ENCODE measurements at places on chromosomes 1 and 21. TPM values are rescaled to one million over a fixed set of nuclear protein-coding genes. Genes with fewer than 3 reads are reported as not detected.
A peak's percentile ranks its signal among the peaks of the same experiment; 100 is the strongest.

DNA sequence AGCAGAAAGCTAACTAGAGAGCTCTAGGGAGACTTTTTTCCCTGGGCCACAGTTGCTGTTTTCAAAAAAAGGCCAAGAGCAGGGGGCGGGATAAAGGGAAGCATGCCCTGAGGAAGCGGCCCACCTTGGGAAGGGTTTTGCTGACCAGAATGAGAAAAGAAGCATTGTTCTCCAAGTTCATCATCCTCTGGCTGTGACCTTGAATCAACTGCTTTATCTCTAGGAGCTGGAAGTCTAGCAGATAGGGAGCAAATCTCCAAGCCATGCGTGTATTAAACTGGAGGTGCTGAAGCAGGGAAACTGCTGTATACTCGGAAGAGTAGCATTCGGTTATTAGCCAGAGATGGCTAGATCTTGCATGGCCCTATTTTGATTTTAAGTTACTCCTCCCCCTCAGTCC, 64.8 kb downstream of the ATP2B4 start:
- no peaks in the 10 kb centered on the region for H3K27me3 ChIP-seq
- no peaks in the 10 kb centered on the region for H3K36me3 ChIP-seq
- no peak overlapping the region for H3K27ac ChIP-seq
- H3K4me3 ChIP-seq = no peak overlapping the region
- DNase-seq = no peak

DNA sequence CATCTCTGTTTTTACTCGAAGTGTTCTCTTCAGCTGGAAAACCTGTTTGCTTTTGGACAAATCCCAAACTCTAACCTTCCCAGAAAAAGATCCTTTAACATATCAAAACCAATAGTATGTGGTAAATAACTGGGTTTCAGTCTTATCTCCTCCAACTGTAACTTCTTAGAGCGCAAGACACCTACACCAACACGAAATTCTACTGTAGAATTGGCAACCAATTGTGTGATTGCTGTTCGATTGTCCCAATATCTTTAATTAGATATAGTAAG, 5.8 kb upstream of the MPZL1 start:
- H3K36me3 ChIP-seq = no peaks in the 10 kb centered on the region
- peaks cover under 1% of the 10 kb centered on the region for H3K4me1 ChIP-seq
- H3K4me3 ChIP-seq = peak overlapping the region; percentile 99
- DNase-seq = no peak

DNA sequence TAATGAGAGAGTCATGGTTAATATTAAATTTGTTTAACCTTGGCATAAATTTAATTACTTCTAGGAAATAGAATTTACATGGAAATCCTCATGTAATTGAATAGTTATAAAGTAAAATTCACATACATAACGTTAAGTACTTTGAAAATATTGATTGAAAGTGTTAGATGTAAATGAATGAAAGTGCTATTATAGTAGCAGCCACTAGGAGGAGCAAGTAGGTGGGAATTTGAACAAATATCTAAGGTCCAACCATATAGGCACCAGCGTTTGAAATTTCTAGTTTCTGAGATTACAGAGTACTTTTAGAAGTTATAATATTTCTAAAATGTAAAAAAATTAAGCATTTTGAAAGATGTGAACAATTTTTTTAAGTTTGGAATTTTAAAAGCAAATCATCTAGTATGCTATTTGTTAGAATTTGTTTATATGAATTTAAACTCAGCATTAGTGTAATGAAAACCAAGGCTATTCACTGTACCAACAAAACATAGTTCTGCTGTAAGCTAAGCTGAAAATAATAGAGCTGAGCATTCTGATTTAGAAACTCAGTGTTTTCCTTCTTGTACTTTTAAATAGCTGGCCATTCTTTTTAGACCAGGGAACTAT, 3.3 kb downstream of the B3GALT2 start:
- no peak overlapping the region for H3K4me3 ChIP-seq
- no peaks in the 10 kb centered on the region for H3K27me3 ChIP-seq
- peak; percentile 50 for DNase-seq
- H3K4me1 ChIP-seq = peaks cover 19% of the 10 kb centered on the region
- no peak overlapping the region for H3K27ac ChIP-seq

DNA sequence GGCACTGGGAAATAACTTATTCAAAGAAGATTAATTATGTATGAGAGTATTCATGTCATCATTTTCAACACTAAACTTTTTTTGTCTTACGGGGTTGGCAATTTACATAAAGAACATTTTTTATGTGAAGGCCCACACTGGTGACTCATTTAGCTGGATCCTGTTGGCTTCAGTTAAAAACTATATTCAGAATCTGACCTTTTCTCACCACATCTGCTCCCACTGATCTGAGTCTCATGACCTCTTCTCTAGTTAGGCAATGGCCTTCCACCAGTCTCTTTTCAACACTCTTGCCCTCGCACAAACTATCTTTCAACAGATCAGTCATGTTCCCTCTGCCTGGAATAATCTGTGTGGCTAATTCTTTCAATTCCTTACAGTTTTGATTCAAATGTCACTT, 53.4 kb downstream of the TMPRSS15 start:
- H3K27me3 ChIP-seq = no peaks in the 10 kb centered on the region
- H3K4me3 ChIP-seq = no peak overlapping the region
- H3K36me3 ChIP-seq = no peaks in the 10 kb centered on the region
- H3K4me1 ChIP-seq = no peaks in the 10 kb centered on the region
- no peak overlapping the region for H3K27ac ChIP-seq
- DNase-seq = no peak

GRCh38 chr1:149843431-149844041, 55.8 kb upstream of the BOLA1 start:
- H3K36me3 ChIP-seq = no peaks in the 10 kb centered on the region
- H3K4me3 ChIP-seq = peak overlapping the region; percentile 96
- H3K4me1 ChIP-seq = peaks cover 42% of the 10 kb centered on the region
- DNase-seq = peak; percentile 31

DNA sequence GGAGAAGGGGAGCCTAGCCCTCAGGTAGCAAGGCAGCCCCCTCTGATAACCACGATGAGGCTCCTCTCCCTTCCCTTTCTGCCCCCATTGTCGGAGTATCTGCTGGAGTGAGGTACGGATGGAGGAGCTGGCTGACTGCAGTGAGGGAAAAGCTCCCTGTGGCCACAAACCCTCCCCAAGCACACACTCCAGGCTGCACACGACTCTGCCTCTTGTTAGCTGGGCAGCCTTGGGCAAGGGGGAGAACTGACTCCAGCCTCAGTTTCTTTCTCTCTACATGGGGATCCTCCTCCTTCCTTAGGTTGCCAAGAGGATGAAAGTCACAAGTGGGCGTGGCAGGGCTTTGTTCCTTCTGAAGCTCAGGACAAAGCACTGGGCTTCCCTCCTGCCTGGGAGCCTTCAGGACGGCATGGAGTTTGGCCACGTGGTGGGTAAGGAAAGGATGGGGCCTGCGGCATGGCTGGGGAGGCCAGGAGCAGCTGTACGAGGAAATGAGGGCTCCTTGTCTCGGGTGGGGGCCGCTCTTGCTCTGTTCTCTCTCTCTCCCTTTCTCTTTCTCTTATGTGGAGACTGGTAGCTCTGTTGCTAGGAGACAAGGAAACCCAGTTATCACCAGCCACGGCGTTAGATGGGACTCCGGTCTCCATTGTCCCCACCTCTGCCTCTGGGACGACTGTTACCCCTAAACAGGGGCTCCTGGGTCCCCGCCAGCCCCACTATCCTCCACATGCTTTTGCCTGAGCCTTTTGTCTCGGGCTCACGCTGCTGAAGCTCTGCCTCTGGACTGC, 39.7 kb downstream of the LRP8 start:
- H3K27ac ChIP-seq = peak overlapping the region; percentile 96
- peak; percentile 95 for DNase-seq
- no peaks in the 10 kb centered on the region for H3K36me3 ChIP-seq

GRCh38 chr1:173717238-173717637, 2.5 kb downstream of the KLHL20 start:
- no peaks in the 10 kb centered on the region for H3K36me3 ChIP-seq
- H3K27ac ChIP-seq = no peak overlapping the region
- peaks cover 10% of the 10 kb centered on the region for H3K4me1 ChIP-seq
- no peak overlapping the region for H3K4me3 ChIP-seq
- peaks cover 12% of the 10 kb centered on the region for H3K27me3 ChIP-seq
- DNase-seq = no peak

DNA sequence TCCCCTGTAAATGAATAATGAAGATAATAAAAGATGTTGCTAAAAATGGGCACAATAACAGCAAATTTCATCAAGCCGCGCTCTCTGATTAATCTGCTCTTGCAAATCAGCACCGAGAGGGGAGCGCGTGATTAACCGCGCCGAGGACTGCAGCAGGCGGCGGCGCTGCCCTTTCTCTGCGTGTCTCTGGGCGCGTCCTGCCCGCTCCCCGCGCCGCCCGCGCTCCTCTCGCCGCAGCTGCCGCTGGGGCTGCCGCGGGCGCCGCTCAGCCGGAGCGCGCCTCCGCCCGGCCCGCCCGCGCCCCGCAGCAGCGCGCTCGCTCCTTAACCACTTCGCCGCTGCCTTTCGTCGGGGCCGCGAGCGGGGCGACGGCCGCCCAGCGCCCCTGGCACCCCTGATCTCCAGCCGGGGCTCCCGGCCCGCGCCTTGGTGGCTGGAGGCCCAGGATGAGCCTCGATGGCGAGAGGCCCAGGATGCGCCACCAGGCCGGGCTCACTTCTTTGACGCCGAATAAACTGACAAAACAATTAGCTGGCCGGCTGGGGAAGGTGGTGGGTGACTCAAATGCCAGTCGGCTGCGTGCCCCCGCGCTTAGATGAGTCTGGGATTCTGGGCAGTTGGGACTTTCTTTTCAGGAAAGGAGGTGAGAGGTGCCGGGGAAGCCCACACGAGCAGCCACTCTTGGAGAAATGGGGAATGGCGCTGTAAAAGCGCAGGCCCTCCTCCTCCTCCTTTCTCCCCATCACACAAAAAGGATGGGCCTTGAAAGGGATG, 221.4 kb upstream of the PKN2 start:
- peaks cover 7% of the 10 kb centered on the region for H3K27me3 ChIP-seq
- peaks cover 12% of the 10 kb centered on the region for H3K4me1 ChIP-seq
- H3K36me3 ChIP-seq = no peaks in the 10 kb centered on the region
- H3K27ac ChIP-seq = no peak overlapping the region
- H3K4me3 ChIP-seq = peak overlapping the region; percentile 58

- H3K4me3 ChIP-seq = no peak overlapping the region
- DNase-seq = no peak
- no peaks in the 10 kb centered on the region for H3K27me3 ChIP-seq
- peaks cover 14% of the 10 kb centered on the region for H3K4me1 ChIP-seq
- H3K27ac ChIP-seq = no peak overlapping the region
- H3K36me3 ChIP-seq = no peaks in the 10 kb centered on the region
Observed at GRCh38 chr1:166933140-166933539, 42.2 kb downstream of the ILDR2 start.

- no peaks in the 10 kb centered on the region for H3K27me3 ChIP-seq
- no peak for DNase-seq
- no peaks in the 10 kb centered on the region for H3K36me3 ChIP-seq
- H3K4me3 ChIP-seq = no peak overlapping the region
Observed at GRCh38 chr1:182297335-182297734, 94.3 kb downstream of the GLUL start.

DNA sequence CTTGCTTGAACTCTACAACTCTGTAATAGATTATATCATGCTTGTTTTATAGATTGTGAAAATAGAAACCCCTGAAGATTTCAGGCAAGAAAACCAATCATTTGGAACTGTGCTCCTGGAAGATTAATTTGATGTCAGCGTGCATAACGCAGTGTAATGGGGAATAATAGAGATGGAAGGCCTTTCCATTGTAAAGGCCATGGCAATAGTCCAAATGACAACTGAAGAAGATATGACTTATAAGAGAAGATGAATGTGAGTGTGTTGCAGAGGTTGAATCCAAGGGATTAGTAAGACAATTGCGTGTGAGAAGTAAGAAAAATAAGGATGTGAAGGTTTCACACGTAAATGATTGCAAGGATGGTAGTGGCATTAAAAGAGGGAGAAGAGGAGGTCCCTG, 285.0 kb downstream of the DUSP10 start:
- no peaks in the 10 kb centered on the region for H3K27me3 ChIP-seq
- no peak overlapping the region for H3K27ac ChIP-seq
- DNase-seq = no peak
- H3K36me3 ChIP-seq = no peaks in the 10 kb centered on the region
- H3K4me1 ChIP-seq = no peaks in the 10 kb centered on the region

- peaks cover 57% of the 10 kb centered on the region for H3K4me1 ChIP-seq
- no peak overlapping the region for H3K4me3 ChIP-seq
- H3K27me3 ChIP-seq = no peaks in the 10 kb centered on the region
Observed at GRCh38 chr1:180927841-180928240, 15.1 kb downstream of the KIAA1614 start.

DNA sequence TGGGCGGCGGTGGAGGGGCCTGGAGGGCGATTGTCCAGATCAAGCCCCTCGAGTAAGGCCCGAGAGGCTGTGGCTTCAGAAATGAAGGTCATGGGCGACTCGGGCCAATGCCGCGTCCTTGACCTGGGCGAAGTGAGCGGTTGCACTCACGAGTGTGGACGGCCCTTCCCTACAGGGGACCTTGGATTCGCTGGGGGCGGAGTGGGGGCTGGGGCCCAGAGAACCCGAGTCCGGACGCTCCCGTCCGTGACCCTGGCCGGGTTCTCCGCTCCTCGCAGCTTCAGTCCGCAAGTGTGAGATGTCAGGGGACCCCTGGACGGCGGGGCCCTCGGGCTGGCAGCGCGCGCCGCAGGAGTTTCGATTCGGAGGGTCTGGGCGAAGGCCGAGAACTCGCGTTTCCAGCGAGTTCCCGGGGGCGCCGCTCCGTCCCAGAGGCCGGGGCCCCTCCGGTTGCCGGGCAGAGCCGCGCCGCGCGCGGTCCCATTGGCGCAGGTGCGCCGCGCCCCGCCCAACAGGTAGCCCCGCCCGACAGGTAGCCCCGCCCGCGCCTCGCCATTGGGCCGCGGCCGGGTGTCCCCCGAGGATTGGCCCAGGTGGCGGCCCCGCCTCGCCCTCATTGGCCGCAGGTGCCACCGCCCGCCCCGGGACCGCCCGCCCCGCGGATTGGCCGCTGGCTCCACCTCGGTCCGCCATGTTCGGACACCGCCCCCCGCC, at the start of gene PRKCZ:
TSS of gene PRKCZ (plus strand) at position 694 of the 714 bp plus-strand sequence. CDS start 220 bp downstream, outside the sequence.
- peaks cover 18% of the 10 kb centered on the region for H3K4me1 ChIP-seq
- peaks cover 52% of the 10 kb centered on the region for H3K27me3 ChIP-seq
- DNase-seq = peak; percentile 97
- H3K36me3 ChIP-seq = no peaks in the 10 kb centered on the region
- peak within 1 kb of the TSS; percentile 97 for H3K4me3 ChIP-seq

DNA sequence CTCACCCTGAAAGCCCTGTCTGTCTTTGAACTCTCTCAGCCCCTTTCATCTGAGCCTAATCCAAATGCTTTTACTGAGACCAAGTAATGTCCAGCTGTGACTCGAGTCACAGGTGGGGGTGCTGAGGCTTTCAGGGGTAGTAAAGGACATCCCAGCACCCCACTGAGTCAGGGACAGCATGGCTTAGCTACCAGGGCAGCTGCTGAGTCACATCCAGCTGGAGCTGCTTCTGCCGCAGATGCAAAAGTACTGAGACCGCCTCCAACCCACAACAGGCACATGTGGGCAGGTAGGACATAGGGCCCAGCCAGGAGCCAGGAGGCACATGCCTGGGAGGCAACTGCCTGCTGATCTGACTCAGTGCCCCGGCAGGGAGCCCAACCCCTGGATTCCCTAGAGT, 6.7 kb upstream of the VSIG8 start:
- no peak for DNase-seq
- H3K36me3 ChIP-seq = no peaks in the 10 kb centered on the region
- peaks cover 14% of the 10 kb centered on the region for H3K4me1 ChIP-seq
- no peak overlapping the region for H3K27ac ChIP-seq
- no peak overlapping the region for H3K4me3 ChIP-seq

The ZNF669 gene
- total RNA-seq = 28.1 TPM

The HSD3B1 gene
- total RNA-seq = not detected

The OR2G6 gene
- total RNA-seq = not detected

The TMEM52 gene
- total RNA-seq = 7.4 TPM

The HDGF gene
- total RNA-seq = 246 TPM
